CD4-positive, alpha-beta T cell treated with Interleukin-1 beta for 1 hour (primary cell): ENCODE measurements at places on chromosomes 16 and 17.

DNA sequence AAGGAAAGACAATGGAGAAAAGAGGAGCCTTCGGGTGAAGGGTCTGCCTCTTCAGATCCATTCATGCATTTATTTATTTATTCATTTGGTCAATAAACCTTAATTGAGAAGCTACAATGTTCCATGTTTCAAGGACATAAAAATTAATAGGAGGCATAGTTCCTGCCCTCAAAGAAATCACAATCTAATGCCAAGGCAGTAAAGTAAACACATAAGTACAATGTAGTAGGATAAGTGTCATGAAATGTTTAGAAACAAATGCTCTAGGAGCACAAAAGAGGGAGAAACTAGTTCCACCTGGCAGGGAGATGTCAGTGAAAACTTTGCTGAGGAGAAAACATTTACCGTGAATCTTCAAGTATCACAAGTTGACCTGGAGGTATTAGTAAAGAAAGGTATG lies 103.5 kb upstream of the NOG start:
- no peak for DNase-seq

DNA sequence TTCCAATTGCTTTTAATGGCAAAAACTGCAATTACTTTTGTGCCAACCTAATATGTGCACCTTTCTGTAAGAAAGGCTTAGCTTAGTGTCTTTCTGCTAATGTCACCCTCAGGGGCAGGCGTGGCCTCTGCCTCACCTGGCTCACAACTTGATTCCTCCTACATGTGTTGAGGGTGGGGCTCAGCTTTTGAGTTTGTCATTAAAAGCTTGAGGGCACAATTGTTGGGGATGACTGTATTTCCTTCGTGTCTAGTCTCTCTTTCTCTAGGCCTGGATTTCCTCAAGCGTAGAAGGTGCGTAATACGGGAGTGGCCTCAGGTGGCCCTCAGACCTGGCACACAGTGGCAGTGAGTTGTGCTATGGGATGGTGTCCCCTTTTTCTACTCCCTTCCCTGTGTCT lies 94.4 kb downstream of the CLEC16A start:
- DNase-seq = no peak

DNA sequence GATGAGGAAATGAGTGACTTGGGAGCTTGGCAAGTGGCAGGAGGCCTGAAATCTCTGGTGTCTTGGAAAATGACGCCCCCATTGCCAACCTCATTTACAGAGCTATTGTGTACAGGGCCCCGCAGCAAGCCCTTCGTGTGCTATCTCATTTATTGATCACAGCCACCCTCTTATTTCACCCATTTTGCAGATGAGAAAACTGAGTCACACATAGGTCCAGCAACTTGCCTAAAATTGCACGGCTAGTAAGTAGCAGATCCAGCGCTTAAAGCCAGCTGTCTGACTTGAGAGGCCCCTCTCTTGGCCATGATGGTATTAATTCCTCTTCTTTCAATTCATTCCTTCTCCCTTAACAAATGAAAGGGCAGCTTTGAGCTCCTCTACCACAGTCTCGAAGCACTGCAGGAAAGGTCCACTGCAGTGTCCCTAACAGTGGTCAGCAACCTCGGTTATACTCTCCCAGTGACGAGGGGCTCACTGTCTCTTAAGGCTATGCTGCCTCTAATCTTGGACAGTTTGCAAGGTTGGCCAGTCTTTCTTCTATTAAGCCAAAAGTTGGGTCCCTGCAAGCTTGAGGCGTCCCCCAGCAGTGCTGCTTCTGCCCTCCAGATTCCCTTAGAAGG lies 162.2 kb downstream of the COPRS start:
- DNase-seq = no peak

GRCh38 chr16:73847090-73847489 lies 449.5 kb upstream of the PSMD7 start:
- DNase-seq = no peak

DNA sequence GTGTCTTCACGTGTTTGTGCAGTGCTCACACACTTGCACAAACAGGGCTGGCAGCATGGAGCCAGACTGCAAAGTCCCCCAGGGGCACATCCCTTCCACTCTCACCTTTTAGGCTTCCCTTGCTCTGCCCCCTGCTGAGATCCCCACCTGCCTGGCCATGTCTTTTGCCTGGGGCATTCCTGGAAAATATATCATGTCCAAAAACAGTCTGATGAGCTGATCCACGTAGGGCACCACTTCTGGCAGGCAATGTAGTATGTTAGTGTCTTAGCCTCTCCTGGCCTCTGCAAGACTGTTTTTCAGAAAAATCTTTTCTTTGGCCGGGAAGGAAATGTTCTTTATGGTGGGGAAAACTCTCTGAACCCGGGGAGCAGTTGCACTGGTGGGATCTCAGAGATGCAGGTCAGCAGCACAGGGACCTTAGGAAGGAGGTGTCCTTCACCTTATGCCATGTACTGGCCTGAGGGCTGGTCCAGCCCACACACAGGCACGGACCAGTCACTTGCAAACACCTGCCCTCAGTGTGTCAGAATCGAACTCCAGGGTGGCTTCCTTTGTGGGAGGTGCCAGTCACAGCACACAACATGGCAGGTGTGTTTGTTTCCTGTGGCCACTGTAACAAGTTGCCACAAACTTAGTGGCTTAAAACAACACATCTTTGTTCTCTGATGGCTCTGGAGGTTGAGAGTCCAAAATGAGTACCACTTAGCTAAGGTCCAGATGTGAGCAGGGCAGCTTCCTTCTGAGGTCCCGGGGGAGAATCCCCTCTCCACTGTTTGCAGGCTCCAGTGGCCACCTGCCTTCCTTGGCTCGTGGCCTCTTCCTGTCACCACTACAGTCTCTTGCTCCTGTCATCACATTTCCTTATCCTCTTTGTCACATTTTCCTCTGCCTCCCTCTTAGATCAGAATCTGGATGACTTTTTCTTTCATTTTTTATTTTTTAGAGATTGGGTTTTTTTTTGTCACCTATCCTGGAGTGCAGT lies 46.6 kb downstream of the MPRIP start:
- no peak for DNase-seq

DNA sequence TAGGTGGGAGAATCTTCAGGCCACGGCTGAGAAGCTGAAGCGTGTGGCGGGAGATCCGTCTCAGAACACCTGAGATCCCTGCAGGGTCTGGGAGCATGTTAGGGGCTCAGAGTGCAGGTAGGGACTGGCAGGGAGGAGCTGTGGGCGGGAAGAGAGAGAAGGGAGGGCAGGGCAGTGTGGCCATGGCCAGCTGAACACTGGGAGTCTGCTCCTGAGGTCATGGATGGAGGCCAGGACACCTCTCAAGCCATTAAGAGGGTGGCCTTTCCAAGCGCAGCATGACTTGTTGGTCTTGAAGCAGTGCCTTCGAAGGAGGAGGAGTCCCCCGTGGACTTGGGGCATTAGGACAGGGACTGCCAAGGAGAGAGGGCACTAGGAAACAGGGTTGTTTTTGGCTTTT lies 23.7 kb downstream of the NAA60 start:
- no peak for DNase-seq

DNA sequence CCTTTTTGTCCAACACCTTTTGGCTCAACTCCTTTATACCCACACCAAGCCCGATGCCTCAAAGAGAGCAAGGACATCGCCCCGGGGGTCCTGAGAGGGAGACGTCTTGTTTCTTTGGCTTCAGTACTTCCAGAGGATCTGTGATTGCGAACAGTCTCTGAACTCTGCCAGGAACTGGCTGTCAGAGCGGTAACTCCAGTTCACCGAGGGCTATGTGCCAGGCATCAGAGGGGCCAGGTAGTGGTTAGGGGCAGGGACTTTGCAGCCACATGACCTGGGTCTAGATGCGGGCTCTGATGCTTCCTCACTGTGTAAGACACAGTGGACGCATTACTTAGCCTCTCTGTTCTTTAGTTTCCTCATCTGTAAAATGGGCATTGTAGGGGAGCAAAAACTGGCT lies 21.6 kb downstream of the LLGL2 start:
- DNase-seq = no peak

DNA sequence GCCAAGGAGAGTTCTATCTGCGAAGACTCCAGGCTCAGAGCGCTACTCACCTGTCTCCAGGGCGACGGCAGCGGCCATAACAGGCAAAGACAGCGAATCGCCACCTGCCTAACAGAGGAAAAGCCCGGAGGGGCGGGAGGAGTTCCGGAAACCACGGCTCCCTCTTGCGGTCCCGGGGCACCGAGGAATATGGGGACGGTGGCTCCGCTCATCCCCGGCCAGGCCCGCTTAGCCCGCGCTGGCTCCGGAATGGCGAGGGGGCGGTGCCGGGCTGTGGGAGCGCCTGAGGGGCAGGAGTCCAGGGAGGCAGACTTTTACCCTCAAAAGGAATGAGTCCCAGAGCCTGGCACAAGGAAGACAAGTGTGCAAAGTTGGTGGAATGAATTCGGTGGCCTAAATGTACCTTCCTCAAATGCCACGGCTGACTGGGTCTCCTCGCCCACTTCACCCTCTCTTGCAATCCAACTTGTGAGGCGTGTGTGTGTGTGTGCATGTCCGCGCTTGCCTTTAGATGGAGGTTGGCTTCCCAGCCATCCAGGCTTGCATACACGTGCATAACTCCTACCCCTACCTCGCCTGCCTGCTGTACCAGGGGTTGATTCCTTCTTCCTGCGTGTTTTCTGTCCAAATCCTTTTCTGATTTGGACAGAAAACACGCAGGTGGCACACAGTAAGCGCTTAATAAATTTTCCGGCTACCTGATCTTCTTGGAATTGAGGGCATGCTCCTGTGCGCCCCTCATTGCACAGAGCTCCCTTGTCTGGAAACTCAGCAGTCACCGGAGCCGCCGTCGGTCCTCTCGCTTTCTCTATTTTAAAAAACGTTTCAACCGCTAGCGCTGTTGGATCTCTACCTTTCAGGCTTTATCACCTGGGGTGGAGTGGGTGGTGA lies 3.5 kb downstream of the C17orf100 start:
- no peak for DNase-seq

DNA sequence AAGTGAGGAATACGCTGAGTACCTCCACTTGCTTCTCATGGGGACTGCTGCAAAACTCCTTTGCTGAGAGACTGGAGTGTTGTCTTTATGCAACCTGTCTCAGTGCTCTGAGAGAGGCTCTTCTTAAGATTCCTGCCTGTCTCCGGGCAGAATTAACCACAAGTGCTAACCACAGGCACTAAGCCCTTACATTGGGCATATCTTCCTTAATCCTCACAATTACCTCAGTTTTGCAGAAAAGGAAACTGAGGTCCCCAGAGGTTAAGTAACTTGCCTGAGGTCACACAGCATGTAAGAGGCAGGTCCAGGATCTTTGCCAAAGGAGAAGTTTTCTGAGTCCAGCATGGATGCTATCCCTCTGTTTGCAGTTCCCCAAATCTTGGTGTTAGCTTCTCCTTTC lies 86.0 kb downstream of the GP2 start:
- DNase-seq = no peak

- no peak for DNase-seq
Observed at GRCh38 chr16:30488764-30489605, 16.4 kb downstream of the ITGAL start.

- no peak for DNase-seq
Observed at GRCh38 chr17:72421128-72422092, 300.6 kb downstream of the SOX9 start.

GRCh38 chr17:63430223-63430622 lies 15.9 kb downstream of the CYB561 start:
- DNase-seq = no peak
